ENCODE measurements at places on chromosomes 16 and 17. TPM values are rescaled to one million over a fixed set of nuclear protein-coding genes. Genes with fewer than 3 reads are reported as not detected.

The RHBDL1 gene
- total RNA-seq: 1.9 TPM

DNA sequence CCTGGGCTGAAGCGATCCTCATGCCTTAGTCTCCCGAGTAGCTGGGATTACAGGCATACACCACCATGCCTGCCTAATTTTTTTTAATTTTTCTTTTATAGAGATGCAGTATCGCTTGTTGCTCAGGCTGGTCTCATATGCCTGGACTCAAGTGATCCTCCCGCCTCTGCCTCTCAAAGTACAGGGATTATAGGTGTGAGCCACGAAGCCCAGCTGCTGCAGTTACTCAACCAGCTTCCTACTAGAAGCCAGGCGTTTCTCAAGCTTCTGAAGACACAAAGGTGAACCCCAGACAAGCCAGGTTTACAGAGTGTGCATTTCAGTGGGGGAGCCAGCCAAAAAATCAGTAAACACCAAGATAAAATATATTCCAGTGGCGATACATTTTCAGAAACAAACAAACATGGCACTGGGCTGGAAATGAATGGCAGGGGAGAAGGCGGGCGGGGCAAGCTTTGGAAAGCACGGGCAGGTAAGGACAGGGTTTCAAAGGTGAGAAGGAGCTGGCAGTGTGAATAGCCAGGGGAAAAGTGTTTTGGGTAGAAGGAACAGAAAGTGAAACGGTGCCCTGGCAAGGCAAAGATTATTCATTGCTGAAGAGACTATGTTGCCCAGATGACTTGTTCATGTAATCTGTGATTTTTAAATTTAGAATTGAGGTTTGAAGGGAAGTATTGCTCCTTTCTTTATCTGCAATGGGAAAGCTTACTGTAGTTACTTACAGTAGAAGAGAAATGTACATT, 471.1 kb downstream of the WWOX start:
- DNase-seq: no peak

DNA sequence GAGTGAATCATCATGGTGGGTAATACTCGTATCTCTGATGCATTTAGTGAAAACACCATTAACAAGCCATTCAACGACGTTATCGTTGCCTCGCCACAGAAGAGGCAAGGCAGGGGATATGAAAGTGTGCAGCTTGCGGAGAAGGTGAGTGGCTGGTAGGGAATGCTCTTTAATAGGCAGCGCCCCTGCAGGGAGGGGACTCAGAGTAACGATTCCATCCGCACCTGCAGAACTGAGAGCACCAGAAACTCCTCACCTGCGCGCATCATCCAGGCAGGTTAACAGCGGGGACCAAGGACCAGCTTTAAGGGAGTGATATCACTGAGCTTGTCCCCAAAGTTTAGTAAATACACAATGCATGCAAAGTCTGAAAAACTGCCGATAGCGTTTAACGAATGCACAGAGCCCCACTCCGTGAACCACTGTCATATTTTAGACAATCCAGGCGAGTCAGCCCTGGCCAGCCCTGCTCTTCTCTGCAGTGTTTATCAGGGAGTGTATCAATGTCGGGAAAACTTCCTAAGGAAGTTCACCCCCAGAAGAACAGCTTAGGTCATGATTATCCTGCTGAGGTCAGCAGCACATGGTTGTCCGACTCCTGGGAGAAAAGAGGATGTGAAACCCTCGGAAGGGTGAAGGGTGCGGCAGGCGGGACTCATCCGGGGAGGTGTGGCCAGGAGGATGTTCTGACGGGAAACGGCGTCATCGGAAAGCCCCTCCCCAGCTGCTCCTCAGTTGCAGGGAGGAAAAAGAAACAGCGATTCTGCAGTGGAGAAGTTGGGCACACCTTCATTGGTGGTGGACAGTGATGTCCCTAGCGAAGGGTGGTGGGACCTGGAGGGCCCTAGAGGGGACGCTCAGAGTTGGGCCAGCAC, 68.5 kb upstream of the DNAH17 start:
- peak; percentile 93 for DNase-seq

- no peak for DNase-seq
Observed at GRCh38 chr16:21161211-21161610, 2.7 kb downstream of the LDAF1 start.

The C1QL1 gene
- total RNA-seq: 1.6 TPM

The KRTAP1-5 gene
- total RNA-seq: not detected

DNA sequence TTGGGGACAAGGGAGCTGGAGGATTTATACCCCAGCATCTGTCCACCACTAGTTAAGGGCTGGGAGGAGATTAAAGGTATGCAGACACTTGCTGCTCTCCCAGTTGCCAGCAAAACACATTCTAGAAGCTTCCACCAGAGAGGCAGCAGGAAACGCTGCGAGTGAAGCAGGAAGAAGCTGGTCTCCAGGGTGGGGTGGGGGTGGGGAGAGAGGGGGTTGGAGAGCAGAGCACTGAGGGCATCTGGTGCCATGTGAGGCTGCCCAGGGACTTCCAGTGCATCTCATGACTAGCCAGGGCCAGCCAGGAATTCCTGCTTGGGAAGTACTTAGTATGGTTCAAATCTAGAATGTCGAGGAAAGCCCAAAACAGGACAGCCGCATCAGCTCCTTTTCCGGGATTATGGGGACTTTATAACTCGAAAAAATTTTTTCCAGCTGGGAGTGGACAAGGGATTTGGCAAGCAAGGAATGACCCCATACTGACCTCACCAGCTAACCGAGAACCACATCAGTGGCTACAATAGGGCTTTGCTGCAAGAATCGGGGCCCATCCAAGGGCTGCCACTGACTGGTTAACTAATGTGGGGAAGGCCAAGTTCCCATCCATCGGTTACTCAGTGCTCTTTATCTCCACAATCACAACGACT, 26.2 kb upstream of the AXIN2 start:
- no peak for DNase-seq

DNA sequence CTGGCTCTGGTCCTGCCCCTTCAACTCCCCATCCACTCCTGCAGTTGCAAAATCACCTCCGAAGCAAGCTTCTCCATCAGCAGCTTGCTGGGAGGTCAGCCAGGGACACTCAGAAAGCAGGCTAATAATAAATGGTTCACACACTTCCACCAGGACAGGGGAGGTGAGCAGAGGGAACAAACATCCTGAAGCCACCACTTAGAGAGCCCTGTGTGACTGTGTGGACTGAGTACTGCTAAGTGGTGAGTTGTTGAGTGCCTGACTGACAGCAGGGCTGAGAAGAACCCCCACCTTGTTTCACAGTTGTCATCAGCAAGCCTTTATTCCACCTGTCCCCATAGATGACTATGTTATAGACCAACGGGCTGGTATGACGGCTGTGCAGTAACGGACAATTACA, 213.9 kb downstream of the CBLN1 start:
- DNase-seq: no peak

The LGALS9B gene
- not detected for total RNA-seq

All from right cardiac atrium (tissue), 5 donors.